ENCODE measurements at places on chromosomes 7 and 10.
A peak's percentile ranks its signal among the peaks of the same experiment; 100 is the strongest.

- no peak for DNase-seq
Measured at GRCh38 chr10:61960396-61961120, 59.1 kb downstream of the ARID5B start.

DNA sequence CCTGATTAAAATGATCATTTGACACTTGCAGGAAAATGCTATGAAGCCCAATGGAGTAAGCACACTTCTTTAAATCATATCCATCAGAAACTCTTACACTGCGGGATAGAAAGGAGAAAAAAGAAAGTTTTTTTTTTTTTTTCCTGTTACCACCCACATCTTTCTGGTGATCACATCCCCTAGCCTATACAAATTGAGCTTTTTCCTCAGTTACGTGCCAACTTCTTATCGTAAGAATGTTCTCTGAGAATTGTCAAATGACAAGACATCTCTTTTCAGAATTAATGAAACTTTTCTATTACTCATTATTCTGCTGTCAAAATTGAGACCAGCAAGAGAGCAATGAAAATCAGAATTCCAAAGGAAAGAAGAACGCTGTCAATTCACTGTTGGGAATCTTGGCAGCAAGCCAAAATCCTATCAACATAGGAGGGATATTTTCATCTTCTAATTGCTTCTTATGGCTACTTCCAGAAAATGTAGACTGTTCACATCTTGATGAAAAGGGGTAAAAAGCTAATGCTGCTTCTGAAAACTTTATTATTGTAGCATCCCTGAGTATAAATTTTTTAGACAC, 179.5 kb downstream of the ADAM12 start:
- DNase-seq = no peak

DNA sequence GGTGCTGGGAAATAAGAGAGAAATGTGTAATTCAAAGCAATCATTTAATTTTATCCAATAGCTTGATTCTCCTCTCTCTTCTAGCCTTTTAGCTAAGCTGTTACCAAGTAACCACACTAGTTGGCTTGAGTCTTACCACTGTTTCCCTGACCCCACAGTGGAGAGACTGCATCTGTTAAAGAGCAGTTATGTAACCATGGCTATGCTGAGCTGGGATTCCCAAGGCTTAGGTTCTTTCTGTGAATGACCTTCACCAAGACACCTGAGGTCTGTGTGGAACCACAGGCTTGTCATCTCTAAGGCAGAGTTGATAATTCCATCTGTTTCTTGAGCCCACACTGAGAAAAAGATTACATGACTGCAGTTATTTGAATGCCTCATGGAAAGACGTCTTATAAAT, 47.7 kb upstream of the ATRNL1 start:
- DNase-seq = no peak

GRCh38 chr10:86255405-86256251, 111.0 kb downstream of the GRID1 start:
- no peak for DNase-seq

GRCh38 chr7:27872356-27873275, 132.7 kb downstream of the TAX1BP1 start:
- no peak for DNase-seq

DNA sequence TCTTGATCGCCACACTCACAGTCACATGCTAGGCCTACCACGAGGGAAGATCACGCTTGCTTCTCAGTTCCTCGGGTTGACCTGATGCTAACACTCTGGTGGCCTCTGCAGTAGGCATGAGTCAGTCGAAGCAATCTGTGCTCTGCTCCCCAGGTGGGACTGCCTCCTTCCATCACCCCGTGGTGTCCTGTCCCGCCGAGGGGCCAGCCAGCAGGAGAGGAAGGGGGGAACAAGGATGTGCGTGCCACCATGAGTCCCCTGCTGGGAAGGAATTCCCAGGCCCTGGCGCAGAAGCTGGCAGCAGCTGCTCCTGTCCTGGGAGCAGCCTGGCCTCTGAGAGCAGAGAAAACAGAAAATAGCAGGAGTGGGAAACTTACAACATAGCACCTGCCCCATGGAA, 695.0 kb upstream of the NRP1 start:
- no peak for DNase-seq

DNA sequence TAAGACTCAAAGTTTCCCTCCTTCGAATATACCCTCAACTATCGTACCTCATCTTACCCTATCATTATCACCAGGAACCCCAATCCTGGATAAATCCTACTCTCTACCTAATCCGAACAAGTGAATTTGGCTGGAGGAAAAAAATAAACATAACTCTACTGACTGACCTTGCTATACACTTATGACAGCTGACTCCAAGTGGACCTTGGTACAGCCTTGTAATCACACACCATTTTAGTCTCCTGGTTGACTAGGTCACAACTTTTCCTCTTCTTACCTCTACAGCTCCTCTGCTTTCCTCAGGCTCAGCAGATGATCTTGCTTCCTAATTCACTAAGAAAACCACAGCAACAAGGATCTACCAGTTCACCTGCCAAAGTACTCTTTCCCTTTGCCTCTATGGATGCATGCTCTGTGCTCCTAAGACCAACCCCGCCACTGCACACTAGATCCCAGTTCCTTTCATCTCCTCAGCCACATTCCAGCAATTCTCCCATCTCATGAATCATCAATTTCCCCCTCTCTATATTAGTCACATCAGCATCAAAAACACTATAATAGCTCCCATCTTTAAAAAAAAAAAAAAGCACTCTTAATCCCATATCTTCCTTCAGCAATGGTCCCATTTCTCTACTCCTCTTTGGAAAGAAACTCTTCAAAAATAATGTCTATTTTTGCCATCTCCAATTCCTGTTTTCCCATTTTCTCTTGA, 35.5 kb downstream of the COA1 start:
- peak; percentile 59 for DNase-seq

DNA sequence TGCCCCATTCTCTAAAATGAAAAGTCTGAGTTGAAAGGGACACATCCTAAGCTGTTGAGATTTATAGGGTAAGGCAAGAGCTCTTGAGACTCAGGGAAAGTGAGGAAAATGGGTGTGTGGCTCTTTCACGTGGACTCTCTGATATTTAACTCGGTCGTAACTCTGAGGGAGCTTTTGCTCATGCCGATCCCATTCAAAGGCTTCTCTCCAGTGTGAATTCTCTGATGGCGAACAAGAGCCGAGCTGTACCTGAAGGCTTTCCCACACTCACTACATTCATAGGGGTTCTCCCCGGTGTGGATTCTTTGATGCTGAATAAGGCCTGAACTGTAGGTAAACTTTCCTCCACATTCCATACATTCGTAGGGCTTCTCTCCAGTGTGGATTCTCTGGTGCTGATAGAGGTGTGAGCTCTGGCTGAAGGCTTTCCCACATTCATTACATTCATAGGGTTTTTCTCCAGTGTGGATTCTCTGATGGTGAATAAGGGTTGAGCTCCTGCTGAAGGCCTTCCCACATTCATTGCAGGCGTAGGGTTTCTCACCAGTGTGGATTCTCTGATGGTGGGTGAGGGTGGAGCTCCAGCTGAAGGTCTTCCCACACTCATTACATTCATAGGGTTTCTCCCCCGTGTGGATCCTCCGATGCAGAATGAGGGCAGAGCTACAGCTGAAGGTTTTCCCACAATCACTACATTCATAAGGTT, 10.4 kb downstream of the ZNF3 start:
- no peak for DNase-seq

DNA sequence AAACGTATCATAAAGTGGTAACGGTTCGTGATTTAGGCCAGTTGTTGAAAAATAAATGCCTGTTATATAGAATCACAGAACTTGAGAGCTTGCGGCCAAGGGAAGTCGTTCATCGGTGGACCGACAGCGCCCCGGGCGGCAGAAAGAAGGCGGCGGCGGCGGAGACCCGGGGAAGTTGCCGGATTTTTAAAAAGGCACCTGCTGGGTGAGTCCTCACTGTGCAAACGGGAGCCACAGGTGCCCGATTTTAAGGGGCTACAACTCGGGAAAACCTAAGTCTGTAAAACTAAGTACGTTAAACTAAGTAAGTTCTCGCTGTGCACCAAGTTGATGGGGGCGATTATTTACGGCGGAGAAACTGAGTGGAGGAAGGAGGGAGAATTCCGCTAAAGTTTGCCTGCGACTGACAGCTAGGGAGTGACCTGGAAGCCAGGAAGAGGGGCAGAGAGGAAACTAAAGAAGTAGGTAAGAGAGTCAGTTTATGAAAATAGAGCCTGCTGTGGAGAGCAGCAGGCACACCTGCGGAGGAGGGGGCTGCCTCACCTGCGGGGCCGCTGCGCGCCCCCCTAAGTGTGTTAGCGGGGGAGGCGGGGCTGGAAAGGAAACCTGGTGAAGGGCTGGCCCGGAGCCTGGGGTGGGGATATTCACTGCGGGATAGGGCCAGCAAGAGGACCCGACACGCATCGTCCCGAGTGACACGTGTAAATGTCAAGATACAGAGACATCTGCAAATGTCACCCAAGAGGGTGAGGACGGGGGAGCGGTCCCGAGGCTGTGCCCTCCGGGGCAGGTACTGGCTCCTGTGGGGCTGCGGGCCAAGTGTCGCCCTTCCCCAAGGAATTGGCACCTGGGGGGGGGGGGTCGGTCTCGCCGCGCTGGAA, 996 bp downstream of the ADAM12 start:
- DNase-seq = peak; percentile 65

DNA sequence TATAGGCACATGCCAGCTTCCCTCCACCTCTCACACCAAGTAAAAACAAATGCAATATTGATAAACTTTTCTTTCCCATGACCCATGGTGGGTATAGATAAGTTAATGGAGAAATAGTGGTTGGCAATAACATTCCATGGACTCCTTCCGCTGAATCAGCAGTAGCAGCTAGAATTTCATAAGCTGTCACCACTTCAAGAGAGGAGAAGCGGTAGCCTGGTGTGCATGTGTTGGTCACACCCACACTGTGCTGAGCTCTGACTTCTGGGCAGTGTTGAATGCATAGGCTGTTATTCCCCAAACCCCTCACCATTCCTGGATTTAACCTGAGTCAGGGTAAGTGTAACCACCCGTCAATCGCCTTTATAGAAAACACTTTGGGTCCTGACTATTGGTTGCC, 32.5 kb upstream of the BMPER start:
- no peak for DNase-seq

GRCh38 chr7:82605247-82605864, 161.8 kb upstream of the CACNA2D1 start:
- DNase-seq = peak; percentile 15

DNA sequence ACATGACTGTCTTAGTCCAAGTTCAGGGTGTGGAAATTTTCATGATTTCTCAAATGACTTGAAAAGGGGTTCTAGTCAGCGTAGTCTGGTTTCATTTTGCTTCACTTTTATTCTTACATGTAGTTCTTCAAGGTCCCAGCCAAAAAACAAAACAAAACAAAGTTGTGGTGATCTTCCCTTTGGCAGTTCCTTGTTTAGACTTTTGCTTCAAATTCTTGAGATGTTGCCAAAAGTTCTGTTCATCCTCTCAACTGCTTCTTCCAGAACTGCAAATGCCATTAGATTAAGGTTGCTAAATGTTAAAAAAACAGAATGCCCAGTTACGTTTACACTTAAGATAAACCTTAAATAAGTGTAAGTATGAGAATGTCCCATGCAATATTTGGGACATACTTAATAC, 370.8 kb upstream of the LRRTM3 start:
- peak; percentile 2 for DNase-seq
